ENCODE measurements at places on chromosomes 1 and 21.

DNA sequence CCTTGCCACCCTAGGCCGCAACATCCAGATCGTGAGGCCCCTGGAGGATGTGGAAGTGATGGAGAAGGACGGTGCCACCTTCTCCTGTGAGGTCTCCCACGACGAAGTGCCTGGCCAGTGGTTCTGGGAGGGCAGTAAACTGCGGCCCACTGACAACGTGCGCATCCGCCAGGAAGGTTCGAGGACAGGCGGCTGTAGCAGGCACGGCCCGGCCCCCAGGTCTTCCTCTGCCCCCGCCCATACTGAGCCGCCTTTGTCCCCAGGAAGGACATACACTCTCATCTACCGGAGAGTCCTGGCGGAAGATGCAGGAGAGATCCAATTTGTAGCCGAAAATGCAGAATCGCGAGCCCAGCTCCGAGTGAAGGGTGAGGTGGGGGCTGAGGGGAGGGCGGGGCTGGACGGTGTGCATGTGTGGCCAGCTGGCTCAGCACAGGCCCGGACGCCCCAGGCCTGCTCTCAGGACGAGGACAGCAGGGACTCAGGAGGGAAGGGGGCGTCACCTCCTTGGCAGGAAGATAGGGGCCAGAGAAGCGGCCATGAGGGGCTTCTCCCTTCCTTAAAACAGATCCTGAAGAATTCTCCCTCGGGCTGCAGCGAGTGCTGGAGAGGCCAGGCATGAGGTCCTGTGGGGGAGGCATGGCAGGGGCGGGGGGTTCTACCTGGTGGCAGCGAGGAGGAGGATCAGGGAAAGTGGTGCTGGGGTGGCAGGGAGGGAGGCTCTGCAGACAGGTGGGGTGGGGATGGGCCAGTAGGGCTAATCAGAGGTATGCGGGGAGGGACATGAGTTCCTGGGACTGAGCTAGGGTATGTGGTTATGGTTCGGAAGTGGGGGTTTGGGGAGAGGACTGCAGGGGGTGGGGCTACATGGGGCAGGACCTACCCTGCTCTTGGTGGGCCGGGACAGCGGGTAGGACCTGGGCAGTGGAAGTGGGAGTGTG is 69.9 kb downstream of the OBSCN start:
- no peak for DNase-seq

DNA sequence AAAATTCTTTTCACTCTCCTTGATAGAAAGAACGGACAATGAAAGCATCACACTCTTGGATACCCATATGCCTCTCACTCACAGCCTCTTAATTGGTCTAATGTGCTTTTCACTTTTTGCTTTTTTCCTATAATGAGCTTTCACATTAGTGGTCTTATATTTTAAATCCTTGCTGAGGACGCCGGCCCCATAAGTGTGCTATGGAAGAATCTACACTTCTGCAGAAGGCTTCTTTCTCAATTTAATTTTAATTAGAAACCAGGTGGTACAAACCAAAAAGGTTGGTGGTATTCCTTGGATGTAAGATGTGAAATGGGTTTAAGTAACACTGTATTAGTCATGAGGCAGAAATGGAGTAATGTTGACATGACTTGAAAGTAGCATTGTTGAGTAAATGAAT is 190.6 kb upstream of the NFIA start:
- DNase-seq, result peak; percentile 13

- peak; percentile 65 for DNase-seq
Measured at GRCh38 chr1:59026472-59026948, 242.7 kb upstream of the JUN start.

DNA sequence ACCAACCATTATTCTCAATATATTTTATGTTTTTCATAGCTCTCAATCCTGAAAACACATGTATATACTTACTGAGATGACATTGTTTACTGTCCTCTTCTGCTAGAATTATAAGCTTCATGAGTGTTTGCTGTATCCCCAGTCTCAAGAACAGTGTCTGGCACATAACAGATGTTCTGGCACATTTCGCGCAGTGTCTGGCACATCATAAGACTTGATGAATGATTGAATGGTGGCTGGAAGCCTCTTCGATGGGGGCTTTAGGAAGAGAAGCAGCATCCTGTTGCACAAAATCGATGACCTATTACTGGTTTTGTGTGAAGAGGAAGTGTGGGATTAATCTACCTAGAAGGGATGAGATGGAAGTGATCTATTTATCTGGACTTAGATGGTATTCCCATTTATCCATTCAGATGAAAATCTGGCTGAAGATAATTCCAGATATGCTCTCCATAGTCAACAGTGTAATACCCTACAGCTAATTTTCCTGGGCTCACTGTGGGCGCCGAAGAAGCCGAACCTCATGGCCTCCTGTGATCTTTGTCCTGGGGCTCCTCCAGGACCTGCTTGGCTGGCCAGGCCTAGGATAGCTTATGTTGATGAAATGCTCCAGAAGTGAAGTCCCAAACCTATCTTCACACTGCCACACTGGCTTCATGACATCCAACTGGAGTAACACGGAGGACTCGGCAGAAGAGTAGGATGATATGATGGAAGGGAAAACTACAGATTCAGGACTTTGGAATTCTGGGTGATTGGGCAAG is 26.5 kb downstream of the CD34 start:
- no peak for DNase-seq

DNA sequence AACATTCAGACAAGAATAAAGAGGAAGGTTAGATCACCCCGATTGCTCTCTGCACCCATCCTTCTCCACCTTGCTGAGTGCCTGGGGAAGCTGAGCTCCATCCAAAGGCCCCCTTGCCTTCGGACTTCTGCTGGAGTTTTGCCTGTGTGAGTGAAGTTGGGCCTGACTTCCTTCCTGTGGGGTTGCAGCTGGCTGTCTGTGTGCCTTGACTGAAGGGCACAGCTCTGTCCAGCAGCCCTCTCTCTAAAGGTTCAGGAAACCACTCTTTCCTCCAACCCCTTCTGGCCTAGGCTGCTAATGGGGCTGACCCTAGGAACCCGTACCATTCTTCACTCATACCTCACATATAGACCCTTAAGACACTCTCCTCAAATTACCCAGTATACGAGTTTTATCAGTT is 173.4 kb upstream of the HMCN1 start:
- DNase-seq, result no peak

GRCh38 chr1:19028110-19028509 is 71.6 kb upstream of the IFFO2 start:
- DNase-seq, result no peak

DNA sequence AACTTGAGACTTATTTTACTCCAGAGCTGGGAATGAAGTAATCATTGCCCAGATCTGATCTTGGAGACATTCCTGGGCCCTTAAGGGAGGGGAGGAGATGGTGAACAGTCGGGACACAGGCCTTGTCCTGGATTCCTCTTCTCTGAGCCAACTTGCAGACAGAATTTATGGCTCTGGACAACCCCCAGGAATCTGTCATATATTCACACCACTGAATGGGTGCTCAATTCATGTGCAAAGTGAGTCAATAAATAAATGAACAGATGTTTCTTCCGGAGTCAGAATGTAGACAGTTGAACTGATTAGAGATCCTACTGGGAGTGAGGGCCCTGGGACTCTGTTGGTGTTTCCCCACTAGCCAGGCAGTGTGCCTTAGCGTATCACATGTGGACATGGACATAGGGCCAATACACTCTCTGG is 2.6 kb downstream of the TUFT1 start:
- no peak for DNase-seq

DNA sequence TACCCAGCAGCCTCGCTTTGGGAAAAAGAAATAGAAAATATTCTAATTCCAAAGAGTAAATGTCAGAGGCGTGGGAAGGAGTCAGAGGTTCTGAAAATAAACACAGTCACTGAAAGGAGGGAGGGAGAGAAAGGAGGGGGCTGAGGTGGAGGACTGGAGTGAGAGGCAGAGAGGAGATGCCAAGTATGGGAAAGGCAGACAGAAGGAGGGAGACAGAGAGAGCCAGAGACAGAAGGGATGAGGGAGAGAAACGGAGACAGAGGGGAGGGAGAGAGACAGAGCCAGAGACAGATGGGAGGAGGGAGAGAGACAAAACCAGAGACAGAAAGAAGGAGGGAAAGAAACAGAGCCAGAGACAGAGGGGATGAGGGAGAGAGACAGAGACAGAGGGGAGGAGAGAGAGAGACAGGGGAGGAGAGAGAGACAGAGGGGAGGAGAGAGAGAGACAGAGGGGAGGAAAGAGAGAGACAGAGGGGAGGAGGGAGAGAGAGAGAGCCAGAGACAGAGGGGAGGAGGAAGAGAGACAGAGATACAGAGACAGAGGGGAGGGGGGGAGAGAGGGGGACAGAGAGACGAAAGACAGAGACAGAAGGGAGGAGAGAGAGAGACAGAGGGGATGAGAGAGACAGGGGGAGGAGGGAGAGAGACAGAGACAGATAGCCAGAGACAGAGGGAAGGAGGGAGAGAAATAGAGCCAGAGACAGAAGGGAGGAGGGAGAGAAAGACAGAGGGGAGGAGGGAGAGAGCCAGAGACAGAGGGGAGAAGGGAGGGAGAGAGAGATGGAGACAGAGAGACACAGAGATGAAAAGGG is 525.5 kb downstream of the MATN1 start:
- no peak for DNase-seq

DNA sequence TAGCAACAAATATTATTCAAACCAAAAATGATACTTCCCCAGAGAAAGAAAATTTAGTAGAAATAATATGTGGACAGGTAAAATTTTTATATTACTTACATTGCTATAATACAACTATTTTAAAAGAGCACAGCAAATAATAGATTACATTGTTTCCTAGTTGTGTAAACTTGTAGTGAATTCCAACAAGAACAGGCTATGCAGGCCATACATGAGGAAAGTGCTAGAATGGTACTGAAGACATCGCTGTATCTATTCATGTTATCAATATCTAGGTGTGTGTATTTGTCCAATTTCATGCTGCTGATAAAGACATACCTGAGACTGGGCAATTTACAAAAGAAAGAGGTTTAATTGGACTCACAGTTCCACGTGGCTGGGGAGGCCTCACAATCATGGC is 47.9 kb upstream of the ADGRL2 start:
- DNase-seq, result no peak

DNA sequence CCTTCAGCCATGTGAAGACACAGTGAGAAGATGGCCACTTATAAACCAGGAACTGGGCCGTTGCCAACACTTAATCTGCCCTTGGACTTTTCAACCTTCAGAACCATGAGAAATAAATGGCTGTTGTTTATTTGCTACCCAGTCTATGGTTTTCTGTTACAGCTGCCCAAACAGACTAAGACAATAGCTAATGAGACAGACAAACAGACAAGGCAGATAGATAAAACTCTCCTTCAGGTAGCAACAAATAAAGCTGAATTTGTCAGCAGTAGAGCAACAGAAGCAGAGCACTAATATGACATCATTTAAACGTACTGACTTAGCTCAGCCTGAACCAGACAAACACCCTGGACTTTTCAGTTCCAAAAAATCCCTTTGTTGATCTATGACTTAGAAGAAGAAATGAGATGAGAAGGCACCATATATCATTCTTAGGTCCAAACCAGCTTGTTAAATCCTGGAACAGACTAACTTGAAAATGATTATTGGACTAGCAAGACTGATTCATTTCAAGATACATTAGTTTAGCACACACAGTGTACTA is 27.0 kb downstream of the ZZZ3 start:
- no peak for DNase-seq

DNA sequence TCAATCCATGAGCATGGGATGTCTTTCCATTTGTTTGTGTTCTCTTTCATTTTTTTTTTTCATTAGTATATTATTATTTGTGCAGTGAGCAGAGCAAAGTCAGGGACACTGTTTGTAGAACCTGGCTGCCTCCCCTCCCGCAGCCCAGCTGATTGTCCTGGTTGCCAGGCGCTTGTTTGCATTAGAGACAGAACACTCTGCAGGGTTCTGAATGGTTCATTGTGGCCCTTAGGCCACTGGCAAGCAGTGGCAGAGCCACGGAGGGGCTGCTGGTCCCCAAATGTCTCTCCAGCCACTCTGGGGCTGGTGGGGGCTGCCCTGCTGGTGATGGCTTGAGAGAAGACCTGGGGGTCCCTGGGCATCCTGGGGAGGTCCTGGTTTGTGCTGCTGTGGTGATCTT is 29.0 kb downstream of the ETS2 start:
- DNase-seq, result no peak

- no peak for DNase-seq
Measured at GRCh38 chr21:32900814-32901213, 124.9 kb upstream of the OLIG2 start.

DNA sequence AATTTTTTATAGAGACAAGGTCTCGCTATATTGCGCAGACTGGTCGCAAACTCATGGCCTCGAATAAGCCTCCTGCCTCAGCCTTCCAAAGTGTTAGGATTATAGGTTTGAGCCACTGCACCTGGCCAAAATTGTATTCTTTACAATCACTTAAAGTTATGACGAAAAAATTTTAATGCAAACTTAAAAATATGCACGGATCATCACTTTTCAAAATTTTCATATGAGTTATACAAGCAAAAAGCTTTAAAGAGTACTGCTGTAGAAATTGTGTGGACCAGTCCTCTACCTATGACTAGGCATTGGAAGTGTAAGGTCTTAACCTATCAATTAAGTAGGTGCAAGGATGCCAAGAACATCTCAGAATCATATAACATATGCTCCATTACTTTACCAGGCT is 34.9 kb downstream of the COP1 start:
- DNase-seq, result no peak
